Jurkat, Clone E6-1 (cell line): ENCODE measurements at places on chromosomes 13 and 19.

GRCh38 chr13:81051873-81052272 lies 710.9 kb upstream of the SPRY2 start:
- no peak for DNase-seq

- no peak for DNase-seq
Measured at GRCh38 chr13:40651866-40652587, 14.4 kb downstream of the FOXO1 start.

- DNase-seq: no peak
Measured at GRCh38 chr19:46586294-46586693, 14.8 kb upstream of the CALM3 start.

DNA sequence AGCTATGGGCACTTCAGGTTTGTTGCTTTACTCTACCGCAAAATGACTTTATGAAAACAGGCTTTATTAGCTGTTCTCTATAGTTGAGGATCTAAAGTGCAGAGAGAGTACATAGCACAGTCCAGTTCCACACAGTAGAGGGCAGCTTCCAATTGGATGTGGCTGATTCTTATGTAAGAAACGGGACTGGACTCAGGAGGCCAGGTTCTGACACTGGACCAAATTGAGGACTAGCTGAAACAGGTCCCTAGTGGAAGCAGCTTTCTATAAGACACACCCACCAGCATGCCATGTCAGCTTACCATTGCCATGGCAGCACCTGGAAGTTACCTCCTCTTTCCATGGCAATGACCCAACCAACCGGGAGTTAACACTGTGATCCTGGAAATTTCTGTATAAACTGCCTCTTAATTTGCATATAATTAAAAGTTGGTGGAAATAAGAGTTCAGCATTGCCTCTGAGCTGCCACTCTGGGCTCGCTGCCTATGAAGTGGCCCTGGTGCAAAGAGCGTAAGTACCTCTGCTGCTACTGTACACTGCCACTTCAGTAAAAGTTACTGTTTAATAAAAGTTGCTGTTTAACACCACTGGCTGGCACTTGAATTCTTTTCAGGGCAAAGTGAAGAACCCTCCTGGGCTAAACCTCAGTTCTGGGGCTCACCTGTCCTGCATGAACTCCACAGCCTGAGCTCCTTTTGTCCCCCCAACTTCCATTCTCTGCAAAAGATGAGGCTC lies 211.9 kb upstream of the SLC10A2 start:
- no peak for DNase-seq

DNA sequence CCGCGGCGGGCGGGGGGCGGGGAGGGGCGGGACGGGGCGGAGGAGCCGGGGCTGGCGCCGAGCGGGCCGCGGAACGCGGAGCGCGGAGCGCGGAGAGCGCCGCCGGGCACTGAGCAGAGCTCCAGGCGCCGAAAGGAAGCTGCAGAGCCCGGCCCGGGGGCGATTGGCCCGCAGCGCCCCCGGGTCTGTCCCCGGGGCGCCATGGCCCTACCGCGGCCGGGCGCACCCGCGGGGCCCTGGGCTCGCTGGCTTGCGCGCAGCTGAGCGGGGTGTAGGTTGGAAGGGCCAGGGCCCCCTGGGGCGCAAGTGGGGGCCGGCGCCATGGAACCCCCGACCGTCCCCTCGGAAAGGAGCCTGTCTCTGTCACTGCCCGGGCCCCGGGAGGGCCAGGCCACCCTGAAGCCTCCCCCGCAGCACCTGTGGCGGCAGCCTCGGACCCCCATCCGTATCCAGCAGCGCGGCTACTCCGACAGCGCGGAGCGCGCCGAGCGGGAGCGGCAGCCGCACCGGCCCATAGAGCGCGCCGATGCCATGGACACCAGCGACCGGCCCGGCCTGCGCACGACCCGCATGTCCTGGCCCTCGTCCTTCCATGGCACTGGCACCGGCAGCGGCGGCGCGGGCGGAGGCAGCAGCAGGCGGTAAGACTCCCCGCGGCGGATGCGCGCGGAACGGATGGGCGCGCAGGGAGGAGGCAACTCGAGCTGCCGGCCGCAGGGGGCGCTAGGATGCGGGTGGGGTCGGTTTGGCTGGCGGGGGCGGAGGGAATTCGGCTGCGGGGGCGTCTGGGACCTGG lies at the start of gene PDE4A:
Gene PDE4A, plus strand, starts transcription at position 95 of the 796 bp plus-strand sequence. Its CDS starts 227 bp downstream, at position 322.
- peak; percentile 62 for DNase-seq

DNA sequence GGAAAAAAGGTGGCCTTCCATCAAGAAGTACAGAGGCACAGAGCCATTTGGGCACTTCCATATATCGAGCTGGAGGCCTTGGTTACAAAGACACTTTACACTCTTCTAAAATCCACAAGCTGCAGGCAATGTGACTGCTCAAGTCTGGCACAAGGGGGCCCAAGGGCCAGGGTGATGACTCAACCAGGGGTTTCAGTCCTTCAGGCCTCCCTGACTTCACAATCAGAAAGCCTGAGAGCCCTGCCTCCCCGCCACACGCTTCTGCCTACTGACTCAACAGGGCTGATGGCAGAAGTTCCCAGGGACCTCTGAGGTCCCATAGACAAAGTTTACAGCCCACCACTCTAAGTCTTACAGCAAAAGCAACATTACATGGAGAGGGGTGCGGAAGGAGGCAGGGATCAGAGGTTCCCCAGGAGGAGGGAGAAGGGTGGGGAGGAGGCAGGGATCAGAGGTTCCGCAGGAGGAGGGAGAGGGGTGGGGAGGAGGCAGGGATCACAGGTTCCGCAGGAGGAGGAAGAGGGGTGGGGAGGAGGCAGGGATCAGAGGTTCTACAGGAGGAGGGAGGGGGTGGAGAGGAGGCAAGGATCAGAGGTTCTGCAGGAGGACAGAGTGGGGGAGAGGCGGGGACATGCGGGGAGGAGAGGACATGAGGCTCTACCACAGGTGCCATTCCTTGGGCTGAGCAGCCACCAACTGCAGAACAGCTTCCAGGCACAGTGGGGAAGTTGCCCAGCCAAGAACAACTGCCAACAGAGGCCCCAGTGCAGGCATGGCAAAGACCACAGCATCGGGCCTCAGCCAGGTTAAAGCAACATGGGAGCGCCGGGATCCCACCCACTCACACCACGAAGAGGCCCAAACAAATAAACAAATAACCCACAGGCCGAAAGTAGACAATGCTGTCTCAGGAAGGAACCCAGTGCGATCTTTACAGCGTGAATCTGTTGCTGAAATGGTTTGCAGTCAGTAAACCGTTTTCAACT lies 52.0 kb downstream of the SLC7A1 start:
- DNase-seq: no peak

GRCh38 chr13:25806264-25806974 lies 245.4 kb downstream of the SHISA2 start:
- peak; percentile 85 for DNase-seq

- no peak for DNase-seq
Measured at GRCh38 chr13:100657881-100658315, 16.7 kb downstream of the TMTC4 start.

DNA sequence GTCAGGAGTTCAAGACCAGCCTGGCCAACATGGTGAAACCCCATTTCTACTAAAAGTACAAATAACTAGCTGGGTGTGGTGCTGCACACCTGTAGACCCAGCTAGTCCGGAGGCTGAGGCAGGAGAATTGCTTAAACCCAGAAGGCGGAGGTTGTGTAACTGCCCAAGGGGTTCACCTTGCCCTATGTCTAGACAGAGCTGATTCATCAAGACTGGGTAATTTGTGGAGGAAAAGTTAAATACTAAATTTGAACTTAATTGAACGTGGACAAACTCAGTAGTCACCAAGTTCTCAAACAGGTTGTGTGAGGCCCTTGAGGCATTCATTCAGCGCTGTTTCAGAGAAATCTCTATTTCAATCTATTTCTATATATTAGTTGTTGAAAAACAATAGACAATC lies 13.7 kb upstream of the ZNF486 start:
- DNase-seq: no peak

DNA sequence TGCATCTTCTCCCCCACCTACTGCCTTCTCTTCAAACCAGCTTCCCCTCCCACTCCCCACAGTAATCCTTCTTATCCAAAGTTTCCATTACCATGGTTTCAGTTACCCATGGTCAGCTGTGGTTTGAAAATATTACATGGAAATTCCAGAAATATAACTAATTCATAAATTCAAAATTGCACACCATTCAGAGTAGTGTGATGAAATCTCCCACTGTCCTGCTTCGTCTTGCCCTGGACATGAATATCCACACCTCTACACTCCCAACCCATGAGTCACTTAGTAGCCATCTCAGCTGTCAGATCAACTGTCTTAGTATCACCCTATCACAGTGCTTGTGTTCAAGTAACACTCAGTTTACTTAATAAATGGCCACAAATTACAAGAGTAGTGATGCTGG lies 3.8 kb upstream of the KCTD12 start:
- no peak for DNase-seq

GRCh38 chr19:3451451-3451866 lies 28.9 kb downstream of the SMIM24 start:
- DNase-seq: no peak

- peak; percentile 58 for DNase-seq
Measured at GRCh38 chr19:42197375-42197817, 20.1 kb downstream of the DEDD2 start.

GRCh38 chr19:4415352-4415751 lies 12.9 kb downstream of the CHAF1A start:
- DNase-seq: no peak

DNA sequence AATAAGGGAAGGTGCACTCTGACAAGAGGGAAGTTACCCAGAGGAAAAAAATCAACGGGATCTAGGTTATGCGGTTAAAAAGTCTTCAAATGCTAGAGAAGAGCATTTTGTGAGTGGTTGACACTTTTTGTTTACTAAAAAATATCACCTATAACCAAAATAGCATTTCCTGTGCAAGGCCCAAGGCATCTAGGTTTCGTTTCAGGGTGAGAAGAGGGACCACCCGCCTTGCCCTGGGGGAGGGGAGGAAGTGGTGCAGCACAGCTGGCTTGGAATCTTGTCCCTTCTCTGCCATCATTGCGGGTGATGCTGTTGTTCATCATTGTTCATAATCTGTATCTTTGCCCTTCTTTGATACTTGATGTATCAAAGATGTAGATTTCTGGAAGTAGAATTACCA lies 80.6 kb downstream of the NUFIP1 start:
- no peak for DNase-seq

DNA sequence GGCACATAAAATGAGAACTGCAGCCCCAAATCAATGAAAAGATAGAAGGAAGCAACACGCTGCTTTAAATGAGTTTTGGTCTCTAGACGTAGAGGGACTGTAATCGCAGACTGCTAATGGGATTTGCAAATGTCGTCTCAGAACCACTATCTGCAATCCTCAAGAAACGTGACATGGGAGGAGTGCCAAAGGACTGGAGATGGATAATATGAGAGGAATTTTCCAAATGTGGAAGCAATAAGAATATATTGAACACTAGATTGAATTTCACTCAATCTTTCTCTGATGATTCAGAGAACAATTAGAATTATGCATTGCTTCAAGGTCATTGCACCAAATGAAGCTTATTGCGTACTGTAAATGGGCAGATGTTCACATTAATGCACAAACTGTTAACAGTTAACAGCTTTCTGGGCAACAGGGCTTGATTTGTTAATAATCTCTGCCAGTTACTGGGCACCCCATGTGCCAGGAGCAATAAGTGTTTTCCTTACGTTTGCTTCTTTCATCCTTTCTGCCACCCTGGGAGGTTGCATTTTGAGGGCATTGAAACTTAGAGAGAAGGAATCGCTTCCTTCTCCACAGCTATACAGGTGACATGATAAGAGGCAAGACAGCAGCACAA lies 62.8 kb upstream of the WASF3 start:
- no peak for DNase-seq

DNA sequence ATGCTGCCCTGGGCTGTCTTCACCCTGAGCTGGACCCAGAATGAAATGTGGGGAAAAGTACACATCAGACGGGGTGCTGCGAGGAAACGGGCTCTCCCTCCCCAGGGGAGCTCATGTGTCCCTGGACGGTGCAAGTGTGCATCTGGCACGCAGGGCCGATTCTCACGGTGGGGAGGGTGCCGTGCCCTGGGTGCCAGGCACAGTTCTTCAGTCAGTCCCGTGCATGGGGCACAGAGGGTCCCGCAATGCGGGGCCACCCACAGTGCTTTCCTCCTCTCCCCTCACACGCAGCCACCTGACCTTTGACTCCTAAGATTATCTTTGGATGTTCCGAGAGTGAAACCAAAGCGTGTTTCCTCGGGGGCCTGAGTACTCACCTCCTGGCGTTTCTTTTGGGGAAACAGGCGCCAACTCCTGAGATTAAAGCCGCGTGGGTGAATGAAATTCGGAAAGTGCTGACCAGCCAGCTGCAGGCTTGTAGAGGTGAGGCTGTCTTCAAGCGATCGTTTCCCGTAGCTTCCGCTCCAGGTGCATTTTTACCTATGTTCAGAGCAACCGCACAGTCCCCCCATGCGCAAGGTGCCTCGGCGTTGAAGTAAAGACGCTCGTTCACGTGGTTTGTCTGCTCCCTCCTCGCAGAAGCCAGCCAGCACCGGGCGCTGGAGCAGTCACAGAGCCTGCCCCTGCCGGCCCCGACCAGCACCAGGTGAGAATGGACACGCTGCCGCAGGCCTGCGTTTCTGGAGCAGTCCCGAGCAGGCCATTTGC lies 17.5 kb upstream of the F7 start:
- DNase-seq: no peak

DNA sequence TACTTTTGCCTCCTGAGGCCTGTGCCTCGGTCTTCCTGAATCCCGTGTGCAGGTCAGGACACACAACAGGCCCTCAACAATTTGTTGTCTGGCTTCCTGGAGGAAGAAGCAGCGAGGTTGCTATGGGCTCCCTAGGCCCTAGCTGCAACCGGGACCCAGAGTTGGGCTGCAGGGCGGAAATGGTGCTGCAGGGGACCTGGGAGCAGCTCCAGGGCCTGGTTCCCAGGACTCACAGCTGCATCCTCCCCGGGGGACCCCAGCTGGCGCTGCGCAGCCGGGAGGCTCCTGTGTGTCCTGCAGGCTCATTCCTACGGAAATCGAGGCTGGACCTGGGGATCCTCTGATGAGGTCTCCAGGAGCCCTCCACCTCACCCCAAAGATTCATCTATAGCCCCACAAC lies 999 bp upstream of the TNFAIP8L1 start:
- no peak for DNase-seq

GRCh38 chr13:99656844-99657381 lies 155.6 kb downstream of the TM9SF2 start:
- peak; percentile 85 for DNase-seq

DNA sequence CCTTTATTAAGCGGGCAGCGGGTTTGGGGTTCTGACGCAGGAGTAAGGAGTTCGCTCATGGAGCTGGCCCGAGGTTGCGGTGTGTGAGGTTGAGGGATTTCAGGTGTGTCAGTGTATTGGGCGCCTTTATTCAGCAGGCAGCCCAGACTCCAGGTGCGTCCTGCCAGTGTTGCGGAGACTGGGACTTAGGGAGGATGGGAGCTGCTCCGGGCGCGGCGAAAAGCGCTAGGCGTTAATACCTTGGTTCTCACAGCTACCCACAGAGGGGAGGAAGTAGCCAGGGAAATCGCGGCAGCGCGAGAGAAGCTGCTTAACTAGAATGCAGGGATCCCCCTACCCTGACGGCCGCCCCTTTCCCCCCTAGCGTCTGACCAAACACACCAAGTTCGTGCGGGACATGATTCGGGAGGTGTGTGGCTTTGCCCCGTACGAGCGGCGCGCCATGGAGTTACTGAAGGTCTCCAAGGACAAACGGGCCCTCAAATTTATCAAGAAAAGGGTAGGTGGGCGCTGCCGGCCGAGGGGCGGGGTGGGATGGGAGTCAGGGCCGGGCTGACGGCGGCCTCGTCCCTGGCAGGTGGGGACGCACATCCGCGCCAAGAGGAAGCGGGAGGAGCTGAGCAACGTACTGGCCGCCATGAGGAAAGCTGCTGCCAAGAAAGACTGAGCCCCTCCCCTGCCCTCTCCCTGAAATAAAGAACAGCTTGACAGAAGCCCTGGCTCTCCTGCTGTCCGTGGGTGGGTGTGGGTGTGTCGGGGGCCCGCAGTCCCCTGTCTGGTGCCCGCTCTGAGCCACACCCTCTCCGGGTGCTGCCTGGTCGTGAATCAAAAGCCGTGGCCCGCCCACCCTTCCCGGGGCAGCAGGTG lies 1.1 kb downstream of the RPL36 start:
- no peak for DNase-seq
